Forelimb muscle (tissue), 1 donor: ENCODE measurements at places on chromosomes 11 and 22. TPM values are rescaled to one million over a fixed set of nuclear protein-coding genes. Genes with fewer than 3 reads are reported as not detected.

DNA sequence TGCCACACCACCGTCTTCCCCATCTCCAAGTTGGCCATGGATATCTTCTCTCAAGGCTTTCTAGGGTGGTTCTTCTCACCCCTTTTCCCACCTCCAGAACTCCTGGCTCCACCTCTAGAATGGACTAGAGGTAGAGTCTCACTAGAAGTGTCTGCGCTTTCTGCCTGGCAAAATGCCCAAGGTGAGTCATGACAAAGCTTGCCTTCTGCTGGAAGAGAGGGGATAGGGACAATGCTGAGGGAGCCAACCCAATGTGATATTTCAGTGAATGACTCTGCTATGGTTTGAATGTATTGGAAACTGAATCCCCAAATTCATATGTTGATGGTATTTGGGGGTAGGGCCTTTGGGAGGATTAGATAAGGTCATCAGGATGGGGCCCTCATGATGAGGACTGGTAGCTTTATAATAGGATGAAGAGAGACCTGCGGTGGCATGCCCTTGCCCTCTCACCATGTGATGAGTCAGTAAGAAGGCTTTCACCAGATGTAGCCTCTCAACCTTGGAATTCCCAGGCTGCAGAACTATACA is 4.1 kb upstream of the CD82 start:
- DNase-seq, result no peak

FGF4 gene
- polyA plus RNA-seq, result 12.0 TPM

HPX gene
- 2.5 TPM for polyA plus RNA-seq

SEPTIN5 gene
- polyA plus RNA-seq, result 130 TPM

DNA sequence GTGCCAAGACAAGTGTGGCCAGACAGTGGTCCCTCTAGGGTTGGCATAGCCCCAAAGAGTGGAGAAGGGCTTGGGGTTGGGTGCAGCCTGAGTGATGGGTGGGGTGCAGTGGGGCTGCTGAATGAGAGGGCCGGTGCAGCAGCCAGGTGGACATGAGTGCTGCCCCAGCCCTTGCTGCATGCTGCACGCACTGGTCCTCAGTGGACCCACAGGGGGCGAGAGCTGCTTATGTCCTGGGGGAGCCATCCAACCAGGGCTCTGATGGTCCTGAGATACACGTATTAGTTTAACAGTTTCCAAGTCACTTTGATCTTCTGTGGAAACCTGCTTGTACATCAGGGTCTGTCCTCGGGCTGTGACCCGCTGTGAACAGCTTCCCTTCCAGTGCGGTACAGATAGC is 23.9 kb upstream of the ACR start:
- DNase-seq, result no peak

DNA sequence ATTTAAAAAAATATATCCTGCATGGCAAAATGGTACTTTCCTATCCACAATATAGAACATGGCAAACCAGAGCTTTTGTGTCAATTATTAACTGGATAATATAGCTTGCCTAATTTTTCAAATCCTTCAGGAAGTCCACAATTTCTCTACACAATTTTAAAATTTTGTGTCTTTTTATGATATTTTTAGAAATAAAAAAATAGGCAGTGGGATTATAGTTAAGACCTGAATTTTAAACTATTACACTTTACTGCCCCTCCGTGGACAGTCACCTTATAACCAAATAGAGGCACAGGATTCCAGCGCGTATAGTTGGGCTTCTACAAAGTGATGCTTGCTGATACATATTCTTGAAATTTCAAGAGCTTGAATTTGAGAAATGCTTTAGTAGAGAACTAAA is 2.1 kb upstream of the DMC1 start:
- DNase-seq, result no peak

CDCA5 gene
- polyA plus RNA-seq, result 8.1 TPM

ACAT1 gene
- 67.5 TPM for polyA plus RNA-seq

DNA sequence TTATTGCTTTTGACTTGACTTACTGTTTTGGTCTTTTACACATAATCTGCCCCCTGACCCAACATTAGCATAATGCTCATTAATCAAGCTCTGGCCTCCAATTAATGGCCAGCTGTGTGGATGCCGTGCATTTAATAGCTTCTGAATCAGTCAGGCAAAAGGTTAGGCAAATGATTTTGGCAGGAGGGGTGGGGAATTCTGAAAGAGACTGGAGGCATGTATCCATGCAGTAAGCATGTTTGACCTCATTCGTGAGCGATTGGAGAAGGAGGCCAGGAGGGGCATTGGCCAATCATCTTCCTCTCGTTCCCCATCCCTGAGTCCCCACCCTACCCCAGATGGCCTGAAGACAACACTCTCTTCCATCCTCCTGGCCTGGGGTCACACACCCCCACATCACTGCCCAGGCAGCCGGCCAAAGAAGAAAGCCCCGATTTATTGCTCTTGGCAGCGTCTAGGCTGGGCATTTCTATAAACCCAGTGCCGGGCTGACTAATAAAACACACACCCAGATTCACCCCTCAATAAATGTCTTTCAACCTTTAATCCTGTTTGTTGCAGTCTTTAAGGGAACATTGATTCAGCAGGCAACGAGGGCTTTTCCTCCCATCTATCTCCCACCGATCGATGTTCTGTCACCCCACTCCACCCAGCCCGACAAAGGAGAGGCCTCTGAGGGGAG is 150.0 kb downstream of the OPCML start:
- DNase-seq, result no peak

MAJIN gene
- polyA plus RNA-seq, result not detected

DNA sequence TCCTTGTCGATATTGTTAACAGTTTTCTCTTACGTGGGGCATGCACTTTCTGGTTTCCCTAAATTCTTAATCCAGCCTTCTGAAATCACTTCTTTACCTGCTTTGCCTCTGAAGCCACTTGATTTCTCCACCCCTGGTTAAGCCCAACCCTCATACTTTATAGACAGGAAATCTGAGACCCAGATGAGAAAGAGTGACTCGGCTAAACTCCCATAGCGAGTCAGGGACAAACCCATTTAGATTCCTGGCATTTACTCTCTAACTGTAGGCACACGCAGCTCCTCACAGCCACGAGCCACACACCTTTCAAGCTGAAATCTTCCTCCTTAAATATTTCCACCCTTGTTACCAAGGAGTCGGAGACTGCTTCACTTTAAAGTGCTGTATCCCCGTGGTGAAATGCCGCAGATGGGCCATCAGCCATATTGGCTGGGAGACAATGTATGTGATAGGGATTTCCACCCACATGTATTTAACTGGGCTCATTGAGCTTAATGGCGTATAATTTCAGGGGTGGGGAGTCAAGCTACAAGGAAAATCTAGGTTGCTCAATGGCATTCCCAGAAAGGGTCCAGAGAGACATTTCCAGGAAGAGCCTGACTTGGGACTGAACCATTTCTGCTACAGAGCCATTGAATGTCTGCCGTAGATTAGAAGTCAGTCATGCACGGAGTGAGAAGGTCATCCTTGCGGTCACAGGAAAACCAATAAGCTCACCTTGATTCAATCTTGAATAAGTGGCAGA is 49.9 kb upstream of the GRK3 start:
- no peak for DNase-seq

- DNase-seq, result no peak
Measured at GRCh38 chr11:44256673-44257291, 53.2 kb downstream of the ALX4 start.

DNA sequence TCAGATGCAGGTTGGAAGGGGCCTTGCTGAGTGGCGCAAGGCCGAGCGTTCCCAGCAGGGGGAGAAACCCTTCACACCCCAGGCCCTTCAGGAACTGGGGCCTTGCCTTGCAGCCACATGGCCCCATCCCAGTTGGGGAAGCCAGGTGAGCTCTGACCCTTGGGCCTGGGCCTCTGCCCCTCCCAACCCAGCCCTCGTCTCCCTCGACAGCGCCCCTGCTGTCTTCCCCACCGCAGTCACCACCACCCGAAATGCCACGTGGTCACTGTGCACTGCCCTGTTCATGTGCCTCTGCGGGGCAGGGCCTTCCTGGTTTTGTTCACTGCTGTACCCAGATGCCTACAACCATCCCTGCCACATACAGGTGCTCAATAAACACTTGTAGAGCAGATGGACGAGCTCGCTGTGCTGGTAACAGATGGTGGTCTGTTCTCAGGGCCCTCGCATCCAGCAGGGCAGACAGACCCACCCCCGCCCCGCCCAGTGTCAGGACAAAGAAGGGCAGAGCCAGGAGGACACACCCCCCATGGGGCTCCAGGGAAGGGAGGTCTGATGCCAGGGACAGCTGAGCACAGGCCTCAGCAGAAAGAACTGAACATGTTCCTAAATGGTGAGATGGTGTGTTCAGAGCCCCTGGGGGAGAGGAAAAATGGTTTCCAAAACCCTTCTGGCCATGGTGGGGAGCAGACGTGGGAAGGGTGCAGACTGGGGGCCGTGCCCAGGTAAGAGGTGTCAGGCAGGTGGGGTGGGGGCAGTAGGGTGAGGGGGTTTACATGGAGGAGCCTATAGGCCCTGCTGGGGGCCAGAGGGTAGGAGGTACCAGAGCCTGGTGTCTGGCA is 3.7 kb downstream of the POLR2L start:
- DNase-seq, result no peak

DNA sequence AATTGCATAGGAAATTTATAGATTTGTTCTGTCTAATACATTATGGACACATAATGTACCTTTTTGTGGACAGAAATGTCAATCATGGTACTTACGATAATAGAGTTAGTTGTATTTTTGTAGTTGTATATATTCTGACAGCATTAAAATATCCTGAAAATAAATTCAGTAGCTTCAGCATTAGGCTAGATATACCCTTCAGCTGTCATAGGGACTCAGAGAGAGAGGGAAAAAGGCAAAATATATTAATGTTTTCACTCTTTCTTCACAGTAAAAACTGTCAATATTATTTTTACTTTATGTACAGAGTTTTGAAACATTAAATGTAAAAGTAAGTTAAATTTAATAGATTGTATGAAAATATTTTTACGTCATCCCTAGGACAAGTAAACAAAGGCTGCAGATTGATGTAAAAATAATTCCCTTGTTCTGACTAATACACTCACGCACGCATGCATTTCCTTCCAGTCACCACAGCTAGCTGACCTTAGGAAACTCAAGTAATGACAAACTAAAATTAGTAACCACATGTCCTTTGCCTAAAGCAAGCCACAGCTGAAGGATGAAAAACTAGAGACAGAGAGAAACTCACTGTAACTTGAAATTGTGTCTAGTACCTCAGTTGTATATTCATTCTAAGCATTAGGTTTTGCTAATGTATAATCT is 104.7 kb upstream of the CARD18 start:
- DNase-seq, result peak; percentile 22

- DNase-seq, result no peak
Measured at GRCh38 chr11:25094085-25094802, 597.4 kb downstream of the LUZP2 start.

- no peak for DNase-seq
Measured at GRCh38 chr22:40782521-40782920, 36.6 kb downstream of the SLC25A17 start.

GPHA2 gene
- 0.35 TPM for polyA plus RNA-seq

GRCh38 chr11:5700421-5701054 is 10.9 kb downstream of the TRIM22 start:
- no peak for DNase-seq

GRCh38 chr11:106998116-106998915 is 20.0 kb downstream of the GUCY1A2 start:
- no peak for DNase-seq

RFPL3 gene
- not detected for polyA plus RNA-seq

GRCh38 chr11:32829680-32830412 is at the start of gene PRRG4:
PRRG4 (plus strand) TSS chr11:32829927; CDS start chr11:32830530, 603 bp downstream.
- DNase-seq, result no peak

DNA sequence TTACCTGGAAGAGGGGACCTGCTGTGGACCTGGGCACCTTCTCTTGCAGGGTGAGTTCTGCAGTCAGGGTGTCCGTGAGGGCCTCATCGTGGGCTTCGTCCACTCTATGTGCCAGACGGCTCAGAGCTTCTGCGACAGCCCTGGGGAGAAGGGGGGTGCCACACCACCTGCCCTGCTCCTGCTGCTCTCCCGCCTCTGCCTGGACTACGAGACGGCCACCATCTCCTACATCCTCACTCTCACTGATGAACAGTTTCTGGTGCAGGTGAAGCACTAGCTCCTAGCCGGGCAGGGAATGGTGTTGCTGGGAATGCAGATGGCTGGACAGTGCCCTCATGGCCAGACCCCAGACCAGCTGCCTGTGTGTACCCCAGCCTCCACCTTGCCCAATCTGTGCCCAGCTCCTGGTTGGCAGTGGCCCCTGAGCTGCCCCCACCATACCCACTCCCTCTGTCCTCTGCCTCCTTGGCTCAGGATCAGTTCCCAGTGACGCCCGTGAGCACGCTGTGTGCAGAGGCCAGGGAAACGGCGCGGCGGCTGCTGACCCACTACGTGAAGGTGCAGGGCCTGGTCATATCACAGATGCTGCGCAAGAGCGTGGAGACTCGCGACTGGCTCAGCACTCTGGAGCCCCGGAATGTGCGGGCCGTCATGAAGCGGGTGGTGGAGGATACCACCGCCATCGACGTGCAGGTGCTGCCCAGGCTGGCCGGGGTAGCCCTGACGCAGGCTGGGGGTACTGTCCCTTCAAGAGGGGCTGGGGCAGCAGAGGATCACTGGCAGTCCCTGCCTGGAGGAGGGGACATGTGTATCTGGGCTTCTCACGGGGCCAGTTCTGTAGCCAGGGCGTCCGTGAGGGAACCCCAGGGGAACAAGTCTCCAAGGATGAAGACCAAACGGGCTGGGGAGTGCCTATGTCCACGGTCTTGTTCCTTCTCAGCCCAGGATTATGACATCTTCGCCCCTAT is 2.2 kb upstream of the TM7SF2 start:
- no peak for DNase-seq

DNA sequence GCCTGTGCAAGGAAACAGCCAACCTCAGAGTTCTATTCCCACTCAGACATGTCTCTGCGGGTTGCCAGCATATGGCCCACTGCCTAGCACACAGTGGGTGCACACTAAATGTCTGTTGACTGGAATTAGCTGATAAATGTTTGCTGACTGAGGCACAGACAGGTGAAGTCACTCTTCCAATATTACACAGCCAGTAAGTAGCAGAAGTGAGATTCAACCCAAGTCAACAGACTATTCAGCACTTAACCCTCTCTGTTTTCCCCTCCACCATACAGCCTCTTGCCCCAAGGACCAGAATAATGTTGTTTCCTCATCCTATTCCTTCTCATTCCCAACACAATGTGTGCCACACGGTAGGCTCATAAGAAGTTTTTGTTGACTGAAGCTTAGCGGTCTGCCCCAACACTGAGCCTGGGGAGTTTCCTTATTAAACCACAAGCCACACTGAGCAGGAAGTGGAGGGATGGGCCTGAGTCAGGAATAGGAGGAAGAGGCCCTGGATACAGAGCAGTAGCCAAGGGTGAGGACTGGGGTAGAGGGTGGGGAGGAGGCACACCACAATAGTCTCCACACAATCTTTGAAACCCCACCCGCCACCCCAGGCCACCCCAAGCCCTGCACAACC is 15.7 kb upstream of the IL10RA start:
- no peak for DNase-seq

SLC22A9 gene
- polyA plus RNA-seq, result not detected
